Activated T-helper 9 cell treated with anti-CD3 and anti-CD28 coated beads, Interleukin-2, amount 50 U/mL, for 16 hours (primary cell): ENCODE measurements at places on chromosomes 12 and 14.

GRCh38 chr14:58133739-58134138 is 18.3 kb downstream of the ARMH4 start:
- no peak for DNase-seq

- no peak for DNase-seq
Measured at GRCh38 chr12:52003016-52003550, 3.7 kb upstream of the TAMALIN start.

DNA sequence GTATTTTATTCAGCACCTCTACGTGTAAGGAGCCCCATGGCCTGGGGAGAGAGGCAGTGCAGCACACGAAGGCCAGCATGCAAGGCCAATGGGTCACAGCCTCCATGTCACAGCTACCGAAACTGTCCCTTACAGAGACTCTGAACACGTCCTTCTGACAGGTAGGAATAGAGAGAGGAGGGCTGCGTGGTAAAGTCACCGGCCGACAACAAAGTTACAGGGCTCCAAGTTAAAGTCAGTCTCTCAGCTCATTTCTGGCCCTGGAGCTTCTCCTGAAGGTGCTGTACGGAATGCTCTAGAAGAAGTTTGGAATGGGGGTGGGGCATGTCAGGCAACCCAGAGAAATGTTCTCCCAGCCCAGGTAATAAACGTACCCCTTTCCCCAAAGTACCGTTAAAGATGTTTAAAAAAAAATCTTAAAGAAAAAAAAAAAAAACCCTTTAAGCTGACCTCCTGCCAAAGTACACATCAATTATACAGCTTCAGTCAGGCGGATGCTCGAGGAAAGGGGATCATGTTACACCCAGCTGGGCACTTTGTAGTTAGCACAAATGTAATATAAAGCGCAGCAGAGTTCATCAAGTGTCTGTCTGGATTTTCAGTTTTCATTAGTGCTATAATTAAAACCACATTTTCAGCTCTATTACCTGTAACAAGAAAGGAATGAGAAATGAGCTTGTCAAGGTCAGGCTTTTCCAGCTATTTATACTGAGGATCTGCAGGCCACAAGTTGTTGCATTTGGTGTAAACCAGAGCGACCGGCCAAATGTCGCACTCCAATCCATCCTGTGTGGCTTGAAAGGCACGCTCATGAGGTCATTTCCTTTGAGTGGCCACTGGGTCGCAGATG is 53.3 kb upstream of the CDKN3 start:
- DNase-seq: no peak

GRCh38 chr14:41718477-41719166 is 111.9 kb downstream of the LRFN5 start:
- no peak for DNase-seq

GRCh38 chr12:62264706-62265105 is 4.5 kb downstream of the USP15 start:
- DNase-seq: no peak

GRCh38 chr12:58029260-58029659 is 87.9 kb downstream of the ATP23 start:
- DNase-seq: no peak

GRCh38 chr12:15520844-15521243 is 198.5 kb downstream of the PTPRO start:
- DNase-seq: no peak

GRCh38 chr12:42779186-42779859 is 189.8 kb upstream of the PRICKLE1 start:
- no peak for DNase-seq

DNA sequence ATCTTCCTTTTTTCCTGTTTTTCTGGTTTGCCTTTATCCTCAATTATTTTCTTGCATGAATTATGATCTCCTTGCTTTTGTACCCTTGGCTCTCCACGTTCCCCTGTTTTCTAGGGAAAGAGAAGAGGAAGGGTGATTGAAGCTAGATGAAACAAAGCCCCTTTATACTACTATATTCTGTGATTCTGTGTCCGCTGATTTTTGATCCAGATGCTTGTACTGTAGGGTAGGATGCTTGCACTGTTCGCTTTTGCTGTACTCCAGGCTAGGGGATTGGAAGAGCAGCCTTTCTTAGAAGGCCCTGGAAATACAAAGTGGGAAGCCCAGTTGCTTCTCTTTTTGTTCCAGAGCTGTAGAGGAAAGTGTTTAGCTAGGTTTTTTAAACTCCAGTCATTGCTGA is 35.1 kb upstream of the KLHDC2 start:
- no peak for DNase-seq
